Spinal cord (tissue), 10 donors: ENCODE measurements at places on chromosomes 13 and 19. TPM values are rescaled to one million over a fixed set of nuclear protein-coding genes. Genes with fewer than 3 reads are reported as not detected.

ODAD3 gene
- total RNA-seq: 5.3 TPM

WDR88 gene
- not detected for total RNA-seq

DNA sequence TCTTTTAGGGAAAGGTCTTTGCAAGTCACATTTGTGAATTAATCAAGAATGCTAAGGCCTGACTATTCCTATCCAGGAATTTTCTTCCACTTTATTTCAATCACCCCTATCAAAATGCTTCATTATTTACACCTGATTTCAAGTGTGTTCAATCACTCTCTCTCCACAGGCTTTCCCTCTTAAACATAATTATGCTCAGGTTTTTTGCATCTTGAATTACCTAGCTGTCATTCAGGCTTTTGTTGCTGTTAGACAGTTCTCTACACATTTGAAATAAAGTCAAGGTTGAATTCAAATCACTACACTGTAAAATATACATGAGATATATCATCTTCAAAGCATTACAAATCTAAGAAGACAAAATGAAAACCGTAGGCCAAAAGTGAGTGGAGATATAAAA, 941.3 kb upstream of the SLITRK1 start:
- DNase-seq: no peak

SGCG gene
- 1.2 TPM for total RNA-seq

EPSTI1 gene
- total RNA-seq: 16.0 TPM

DNM2 gene
- 59.2 TPM for total RNA-seq

- no peak for DNase-seq
Observed at GRCh38 chr13:114148521-114148855, 16.1 kb upstream of the RASA3 start.

FCER2 gene
- total RNA-seq: 0.50 TPM

SIAH3 gene
- 11.5 TPM for total RNA-seq

- DNase-seq: no peak
Observed at GRCh38 chr19:17806945-17807344, 12.0 kb downstream of the B3GNT3 start.

EFNA2 gene
- 2.1 TPM for total RNA-seq

TMC4 gene
- total RNA-seq: 2.1 TPM

DNA sequence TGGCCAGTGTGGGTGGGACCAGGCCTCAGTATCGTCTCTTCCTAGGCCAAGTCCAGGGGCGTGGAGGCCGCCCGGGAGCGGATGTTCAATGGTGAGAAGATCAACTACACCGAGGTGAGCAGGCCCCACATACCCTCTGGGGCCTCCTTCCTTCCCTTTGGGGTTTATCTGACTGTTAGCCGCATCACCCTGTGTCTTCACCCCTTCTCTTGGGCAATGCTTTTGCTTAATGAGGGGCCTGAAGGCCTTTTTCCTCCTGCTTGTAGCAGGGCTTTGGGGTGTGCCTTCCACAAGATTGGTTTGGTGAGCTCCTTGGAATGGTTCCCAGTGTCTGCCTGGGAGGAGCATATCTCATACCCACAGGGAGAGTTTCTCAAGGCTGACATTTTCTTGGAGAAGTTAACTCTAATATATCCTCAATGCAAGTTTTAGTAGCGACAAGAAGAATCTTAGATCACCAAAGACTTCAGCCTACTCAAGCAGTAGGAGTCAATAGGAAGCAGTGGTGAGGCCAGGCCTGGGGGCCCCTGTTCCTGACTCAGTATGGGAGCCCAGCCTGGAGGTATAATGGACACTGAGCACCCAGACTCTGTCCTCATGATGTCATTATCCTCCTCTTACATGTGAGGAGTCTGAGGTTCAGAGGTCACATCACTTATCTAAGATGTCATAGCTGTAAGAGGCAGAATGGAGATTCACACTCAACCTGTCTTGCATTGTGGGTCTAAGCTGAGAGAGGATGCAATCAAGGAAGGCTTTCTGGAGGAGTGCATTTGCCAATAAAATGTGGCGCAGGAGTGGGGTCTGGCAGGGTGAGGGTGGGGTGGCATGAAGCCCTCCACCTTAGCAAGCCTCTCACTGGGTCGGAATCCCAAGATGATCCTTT, 2.0 kb downstream of the GPI start:
- no peak for DNase-seq

- DNase-seq: no peak
Observed at GRCh38 chr13:87570669-87571068, 100.5 kb upstream of the SLITRK5 start.

DNA sequence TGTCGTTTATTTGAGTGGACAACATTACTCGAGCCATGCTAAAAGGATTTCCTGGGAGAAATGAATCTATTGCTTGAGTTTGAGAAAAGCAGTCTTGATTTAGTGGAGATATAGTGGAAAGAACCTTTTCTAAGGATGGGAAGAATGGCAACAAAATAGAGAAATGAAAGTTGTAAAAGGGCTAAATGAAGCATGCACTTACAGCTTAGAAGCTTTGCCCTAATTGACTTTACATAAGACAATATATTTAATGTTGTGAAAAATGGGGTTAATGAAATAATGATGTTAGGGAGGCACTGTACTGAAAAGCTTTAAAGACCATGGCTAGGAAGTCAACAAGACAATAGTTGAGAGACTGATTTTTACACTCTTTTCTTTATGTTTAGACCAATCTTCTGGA, 35.4 kb downstream of the SLC10A2 start:
- no peak for DNase-seq

DNA sequence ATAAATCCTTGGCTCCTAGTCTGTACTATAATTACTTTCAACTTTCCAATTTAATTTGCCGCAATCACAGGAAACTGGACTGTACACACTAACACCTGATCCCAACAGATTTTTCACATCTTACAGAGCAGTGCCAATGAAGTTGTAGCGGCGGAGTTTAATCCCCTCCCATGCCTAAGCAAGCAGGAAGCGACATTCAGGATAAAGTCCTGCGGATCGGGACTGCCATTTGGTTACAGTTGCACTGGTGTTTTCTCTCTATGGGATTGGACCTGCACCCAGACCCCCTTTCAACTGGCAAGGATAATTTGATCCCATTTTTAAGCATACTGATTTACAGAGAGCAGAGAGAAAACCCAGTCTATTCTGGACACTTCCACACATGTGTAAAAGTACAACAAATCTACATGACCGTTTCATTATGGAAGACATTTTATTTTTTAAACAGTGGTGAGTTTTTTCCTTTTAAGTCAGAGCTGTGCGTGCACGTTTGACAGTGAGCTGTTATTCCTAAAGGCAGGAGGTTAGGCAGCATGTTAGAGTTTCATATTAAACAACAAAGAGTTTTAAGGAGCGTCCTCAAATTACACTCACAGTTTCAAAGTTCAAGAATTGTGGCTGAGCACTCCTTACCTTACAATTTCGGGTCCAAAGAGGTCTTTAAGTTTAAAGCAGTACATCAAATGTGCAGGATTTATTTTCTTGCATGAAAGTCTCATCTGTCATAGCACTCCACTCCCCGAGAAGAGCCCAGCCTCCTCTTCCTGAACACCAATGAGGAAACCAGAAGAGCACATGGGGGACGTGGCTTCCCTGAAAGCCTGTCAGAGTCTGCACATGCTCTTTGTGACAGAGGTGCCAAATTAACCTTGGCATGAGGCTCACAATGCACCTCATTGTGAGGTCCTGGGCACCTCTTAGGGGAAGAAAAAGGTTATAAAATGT, 141.6 kb upstream of the RFC3 start:
- DNase-seq: peak; percentile 15

DNA sequence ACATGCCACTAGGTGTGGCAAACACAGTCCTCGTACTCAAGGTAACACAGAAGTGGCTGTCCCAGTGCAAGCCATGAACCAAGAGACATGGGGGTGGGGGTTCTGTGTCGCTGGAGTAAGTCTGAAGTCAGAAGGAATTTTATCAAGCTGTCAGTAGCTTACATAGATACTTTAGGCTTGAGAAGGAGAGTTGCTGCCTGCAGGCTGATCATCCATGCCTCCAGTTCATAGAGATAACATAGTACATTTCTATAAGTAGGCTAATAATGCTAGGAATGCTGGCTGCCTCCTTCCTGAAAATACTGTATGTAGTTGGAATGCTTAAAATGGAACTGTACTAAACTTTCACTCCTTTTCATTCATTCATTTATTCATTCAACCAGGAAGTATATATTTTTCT, 70.1 kb downstream of the CAB39L start:
- DNase-seq: no peak

- no peak for DNase-seq
Observed at GRCh38 chr13:114212158-114212495, 22.6 kb upstream of the CDC16 start.

SLITRK5 gene
- total RNA-seq: 4.4 TPM

ARHGEF1 gene
- 17.3 TPM for total RNA-seq

DNA sequence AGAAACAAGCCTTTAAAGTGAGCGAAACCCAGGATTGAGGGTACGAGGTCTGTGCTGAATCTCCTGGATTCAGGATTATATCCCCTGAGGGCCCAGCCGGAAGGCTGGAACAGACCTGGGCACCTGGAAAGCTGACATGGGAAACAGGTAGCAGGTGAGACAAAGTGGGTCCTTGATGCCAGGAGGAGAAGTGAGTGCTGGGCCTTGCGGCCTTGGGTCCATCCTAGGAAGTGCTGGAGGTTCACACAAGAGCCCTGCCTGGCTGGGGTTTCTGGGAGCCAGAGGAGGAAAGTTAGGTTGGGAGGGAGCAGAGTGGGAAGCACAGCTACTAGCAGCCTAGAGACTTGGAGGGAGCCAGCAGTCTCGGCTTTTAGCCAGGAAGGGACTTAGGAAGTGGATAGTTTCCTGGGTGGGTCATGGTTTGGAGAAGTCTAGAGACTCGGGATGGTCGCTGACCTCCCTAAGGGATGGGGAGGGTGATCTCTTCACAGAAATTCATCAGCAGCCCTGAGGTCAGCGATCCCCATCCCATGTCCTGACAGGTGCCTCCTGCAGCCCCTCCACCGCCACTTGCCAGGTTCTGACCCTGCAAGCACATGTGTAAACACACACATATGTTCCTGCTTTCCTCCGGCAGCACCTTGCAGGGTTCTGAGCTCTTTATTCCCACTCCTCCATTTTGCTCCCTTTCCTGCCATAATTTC, 29.4 kb upstream of the ZNF492 start:
- no peak for DNase-seq

DNA sequence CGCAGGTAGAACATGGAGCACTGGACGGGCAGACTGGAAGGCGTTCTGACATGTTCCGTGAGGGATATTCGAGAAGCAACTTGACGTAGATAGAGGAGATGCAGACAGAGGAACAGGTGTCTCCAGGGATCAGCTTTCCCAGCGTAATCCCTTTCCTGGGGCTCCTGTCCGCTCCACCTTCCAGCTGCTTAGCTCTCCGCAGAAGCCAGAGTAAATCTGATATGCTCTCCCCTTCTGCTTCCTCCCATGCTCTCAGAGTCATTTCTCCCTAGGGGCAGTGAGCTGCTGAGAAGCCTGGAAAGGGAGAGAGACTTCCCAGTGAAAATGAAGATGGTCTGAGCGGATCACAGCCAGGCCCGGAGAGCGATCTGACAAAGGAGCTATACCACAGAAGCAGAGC, 23.0 kb upstream of the OLFM4 start:
- DNase-seq: no peak
